Stimulated activated CD8-positive, alpha-beta memory T cell treated with anti-CD3 and anti-CD28 coated beads, Interleukin-4, amount 100 ng/mL, for 24 hours (primary cell): ENCODE measurements at places on chromosomes 1 and 21.
A peak's percentile ranks its signal among the peaks of the same experiment; 100 is the strongest.

DNA sequence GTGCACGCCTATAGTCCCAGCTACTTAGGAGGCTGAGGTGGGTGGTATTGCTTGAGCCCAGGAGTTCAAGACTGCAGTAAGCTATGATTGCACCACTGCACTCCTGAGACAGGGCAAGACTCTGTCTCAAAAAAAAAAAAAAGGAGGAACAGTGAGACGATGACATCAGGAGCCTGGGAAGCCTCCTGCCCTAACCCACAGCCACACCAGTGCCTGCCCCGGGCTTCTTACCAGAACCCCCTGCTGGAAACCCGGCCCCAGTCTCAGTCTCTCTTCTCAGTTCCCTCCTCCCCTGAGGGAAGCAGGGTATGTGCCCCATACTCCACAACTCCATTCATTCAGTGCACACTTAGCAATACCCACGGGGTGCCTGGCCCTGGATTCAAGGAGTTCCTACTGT lies 9.1 kb downstream of the COL8A2 start:
- DNase-seq = no peak

- no peak for DNase-seq
Measured at GRCh38 chr1:59055908-59056719, 240.8 kb upstream of the FGGY start.

DNA sequence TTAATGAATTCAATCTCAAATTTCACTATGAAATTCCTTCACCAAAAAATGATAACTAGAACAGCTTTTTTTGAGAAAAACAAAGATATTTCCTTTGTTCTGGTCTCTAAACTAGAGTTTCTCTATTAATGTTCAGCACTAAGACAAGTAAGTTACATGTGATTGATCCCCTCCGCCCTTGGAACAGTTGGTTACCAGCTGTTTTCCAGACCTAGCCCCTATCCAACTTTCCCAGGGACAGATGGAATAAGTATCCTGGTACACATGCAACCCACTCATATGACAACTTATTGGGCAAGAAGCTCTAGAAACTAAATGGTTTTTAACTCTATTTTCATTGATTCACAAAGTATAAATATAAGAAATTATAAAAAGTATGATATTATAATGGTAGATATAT lies 140.4 kb downstream of the COP1 start:
- DNase-seq = no peak

DNA sequence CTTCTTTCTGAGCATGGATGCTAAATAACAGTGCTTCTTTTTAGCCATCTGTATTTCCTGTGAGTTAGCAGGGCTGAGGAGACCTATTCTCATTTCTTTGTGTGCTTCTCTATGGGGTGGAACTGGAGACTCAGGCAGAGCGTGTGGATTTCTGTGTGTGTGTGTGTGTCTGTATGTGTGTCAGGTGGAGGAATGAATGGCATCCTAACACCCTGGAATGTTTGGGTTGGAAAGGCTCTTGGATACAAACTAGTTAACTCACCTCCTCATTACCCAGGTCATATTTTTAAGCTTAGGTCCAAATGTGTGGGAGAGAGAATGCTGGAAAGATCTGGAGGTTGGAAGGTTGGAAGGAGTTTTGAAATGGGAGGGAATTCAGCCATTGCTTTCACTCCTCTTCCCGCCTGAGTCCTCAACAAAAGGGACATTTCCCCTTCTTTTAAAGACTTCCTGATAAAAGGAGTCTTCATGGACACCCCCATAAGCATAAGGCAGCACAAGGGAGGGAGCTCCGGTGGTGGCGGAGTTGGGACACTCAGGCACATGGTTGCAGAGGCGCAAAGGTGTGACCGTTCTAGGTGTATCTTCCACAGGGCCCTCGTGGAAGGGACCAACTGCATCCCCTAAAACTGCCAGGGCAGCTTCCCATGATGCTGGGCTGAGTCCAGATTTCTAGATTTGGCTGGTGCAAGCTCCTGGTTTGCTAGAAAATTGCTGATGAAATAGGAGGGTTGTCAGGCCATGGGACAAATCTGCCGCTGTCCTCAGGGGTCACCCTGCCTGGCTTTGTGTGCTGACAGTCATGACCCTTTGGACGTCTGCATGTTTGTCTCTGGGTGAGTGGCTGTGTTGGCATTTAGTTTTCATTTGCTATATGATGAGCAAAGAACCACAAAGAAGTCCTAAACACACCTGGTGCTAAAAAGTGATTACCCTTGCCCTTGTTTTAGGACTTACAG lies 37.6 kb downstream of the MTARC1 start:
- DNase-seq = no peak

GRCh38 chr1:63799307-63799706 lies 25.5 kb downstream of the ROR1 start:
- no peak for DNase-seq

- DNase-seq = no peak
Measured at GRCh38 chr1:113375878-113376277, 14.4 kb upstream of the MAGI3 start.

DNA sequence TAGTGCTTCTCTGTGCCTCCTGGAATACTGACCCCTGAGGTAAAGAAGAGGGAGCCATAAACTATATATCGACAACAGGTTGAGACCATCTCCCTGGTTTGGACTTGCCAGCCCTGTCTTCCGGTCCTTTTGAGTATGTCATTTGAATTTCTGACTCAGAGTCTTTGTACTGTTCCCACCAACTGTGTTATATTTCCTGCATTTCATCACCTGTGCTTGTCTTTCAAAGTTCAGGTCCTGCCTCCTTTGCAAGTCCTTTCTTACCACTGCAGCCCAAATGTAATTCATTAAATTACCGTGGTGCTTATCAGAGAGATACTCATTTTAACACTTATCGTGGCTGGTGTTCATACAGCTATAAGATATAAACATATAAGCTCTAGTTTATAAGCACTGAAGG lies 10.7 kb downstream of the AK5 start:
- no peak for DNase-seq

- DNase-seq = no peak
Measured at GRCh38 chr21:16007943-16008342, 278.2 kb downstream of the USP25 start.

- DNase-seq = no peak
Measured at GRCh38 chr21:41598561-41599431, 90.8 kb upstream of the TMPRSS2 start.

GRCh38 chr1:160410406-160411005 lies 10.1 kb downstream of the VANGL2 start:
- DNase-seq = no peak

GRCh38 chr1:85484716-85485115 lies 19.8 kb upstream of the DDAH1 start:
- DNase-seq = no peak

- no peak for DNase-seq
Measured at GRCh38 chr1:15214527-15214926, 32.5 kb upstream of the FHAD1 start.

DNA sequence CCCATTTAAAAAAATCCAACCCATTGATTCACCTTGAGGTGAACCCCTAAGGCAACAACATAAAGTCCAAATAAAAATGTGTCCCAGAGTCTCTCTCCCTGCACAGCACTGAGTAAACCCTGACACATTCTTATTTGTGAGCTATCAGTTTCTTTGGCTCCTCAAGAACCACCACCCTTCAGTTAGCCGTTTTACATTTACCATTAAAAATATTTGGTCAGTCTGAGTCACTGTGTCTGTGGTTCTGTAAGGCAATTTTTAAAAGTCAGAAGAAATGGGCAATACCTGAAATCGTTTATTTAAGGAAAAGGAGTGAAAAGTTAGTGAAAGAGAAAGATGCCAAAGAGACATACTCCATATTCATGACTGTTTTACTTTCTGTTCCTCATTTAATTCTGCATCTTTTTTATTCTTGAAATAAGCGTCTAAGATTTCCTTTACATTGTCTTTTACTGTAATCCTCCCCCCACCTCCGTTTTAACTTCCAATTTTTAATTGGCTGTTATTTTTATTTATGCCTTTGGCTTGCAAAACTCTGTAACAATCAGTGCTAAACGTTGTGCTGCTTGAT lies 91.7 kb upstream of the IVNS1ABP start:
- DNase-seq = no peak

GRCh38 chr21:43816611-43817071 lies 27.3 kb downstream of the RRP1 start:
- no peak for DNase-seq

DNA sequence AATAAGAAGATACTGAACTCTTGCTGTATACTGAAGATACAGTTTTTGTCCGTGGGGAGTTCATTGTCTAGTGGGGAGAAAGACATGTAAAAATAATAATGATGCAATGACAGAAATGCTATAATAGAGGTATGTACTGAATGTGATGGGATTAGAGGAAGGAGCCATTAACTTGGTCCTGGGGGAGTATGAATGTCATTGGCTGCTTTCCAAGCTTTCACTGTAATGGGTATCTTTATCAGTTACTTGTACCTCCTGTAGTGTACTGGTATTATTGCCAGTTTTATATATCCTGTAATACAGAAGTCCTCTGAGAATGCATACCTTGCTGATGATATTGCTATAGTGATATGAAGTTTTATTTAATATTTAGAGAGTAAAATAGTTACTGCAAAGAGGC lies 7.4 kb downstream of the BTBD8 start:
- no peak for DNase-seq

GRCh38 chr1:34929497-34929852 lies at the start of gene DLGAP3:
Gene DLGAP3 (minus strand): TSS chr1:34929650. CDS start chr1:34905383, 24,267 bp downstream.
- no peak for DNase-seq

DNA sequence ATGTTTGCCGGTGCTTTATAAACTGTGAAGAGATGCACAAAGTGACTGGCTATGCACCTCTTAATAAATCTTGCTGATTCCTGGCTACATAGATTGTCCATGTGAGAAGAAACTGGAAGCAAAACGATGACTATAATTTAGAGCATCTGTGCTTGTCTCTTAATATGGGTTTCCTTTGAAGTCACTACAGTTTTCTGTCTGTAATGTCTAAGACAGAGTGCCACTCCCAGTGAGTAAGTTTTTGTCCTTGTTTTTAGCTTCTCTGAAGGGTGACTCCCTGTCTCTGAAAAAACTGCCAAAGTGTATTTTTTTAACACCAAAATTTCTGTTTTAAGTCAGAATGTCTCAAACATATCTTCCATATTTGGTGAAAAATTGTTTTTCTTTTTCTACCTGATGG lies 175.1 kb downstream of the FASLG start:
- DNase-seq = no peak

- no peak for DNase-seq
Measured at GRCh38 chr1:156268336-156268735, 14.3 kb downstream of the SMG5 start.

- no peak for DNase-seq
Measured at GRCh38 chr1:55877437-55878232, 662.5 kb upstream of the USP24 start.

DNA sequence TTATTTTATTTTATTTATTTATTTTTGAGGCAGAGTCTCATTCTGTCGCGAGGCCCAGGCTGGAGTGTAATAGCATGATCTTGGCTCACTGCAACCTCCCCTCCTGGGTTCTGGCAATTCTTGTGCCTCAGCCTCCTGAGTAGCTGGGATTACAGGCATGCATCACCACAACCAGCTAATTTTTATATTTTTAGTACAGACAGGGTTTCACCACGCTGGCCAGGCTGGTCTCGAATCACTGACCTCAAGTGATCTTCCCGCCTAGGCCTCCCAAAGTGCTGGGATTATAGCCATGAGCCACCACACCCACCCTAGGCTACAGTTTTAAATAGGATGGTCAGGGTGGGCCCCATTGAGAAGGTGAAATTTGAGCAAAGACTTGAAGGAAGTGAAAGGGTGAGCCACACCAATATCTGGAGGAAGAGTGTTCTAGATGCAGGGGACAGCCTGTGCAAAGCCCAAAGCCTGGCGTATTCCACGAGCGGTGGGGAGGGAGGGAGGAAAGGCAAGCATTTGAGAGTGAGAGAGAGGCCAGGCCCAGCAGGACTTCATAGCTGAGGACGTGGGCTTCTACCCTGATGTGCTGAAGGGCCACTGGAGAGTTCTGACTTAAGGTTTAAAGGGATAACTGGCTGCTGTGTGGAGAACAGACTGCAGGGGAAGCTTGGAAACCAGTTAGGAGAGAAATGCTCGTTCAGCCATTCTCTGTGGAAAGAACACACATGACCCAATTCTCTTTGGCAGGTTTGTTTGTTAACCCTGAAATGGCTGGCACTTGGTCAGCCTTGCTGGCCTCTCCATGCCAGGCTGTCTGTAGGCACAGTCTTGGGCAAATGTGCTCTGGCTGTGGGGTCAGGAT lies 62.6 kb upstream of the FAM20B start:
- no peak for DNase-seq

GRCh38 chr21:33053951-33054350 lies 16.0 kb upstream of the OLIG1 start:
- DNase-seq = no peak

DNA sequence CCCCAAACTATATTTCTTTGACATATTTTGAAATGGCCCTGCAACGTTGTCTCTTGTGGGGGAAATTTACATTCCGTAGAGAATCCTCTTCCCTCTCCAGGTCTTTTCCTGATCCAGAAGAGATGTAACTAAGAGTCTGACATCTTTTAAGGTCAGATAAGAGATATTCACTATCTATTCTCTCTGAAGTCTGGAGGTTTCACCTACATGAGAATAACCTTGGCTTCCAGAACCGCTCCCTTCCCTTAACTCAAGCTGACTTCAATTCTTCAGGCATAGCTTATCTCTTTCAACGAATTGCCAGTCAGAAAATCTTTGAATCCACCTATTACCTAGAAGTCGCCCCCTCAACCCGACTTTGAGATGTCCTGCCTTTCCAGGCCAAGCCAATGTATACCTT lies 9.9 kb downstream of the FCRLB start:
- no peak for DNase-seq

- DNase-seq = no peak
Measured at GRCh38 chr1:153341431-153341934, 7.2 kb downstream of the PGLYRP4 start.

DNA sequence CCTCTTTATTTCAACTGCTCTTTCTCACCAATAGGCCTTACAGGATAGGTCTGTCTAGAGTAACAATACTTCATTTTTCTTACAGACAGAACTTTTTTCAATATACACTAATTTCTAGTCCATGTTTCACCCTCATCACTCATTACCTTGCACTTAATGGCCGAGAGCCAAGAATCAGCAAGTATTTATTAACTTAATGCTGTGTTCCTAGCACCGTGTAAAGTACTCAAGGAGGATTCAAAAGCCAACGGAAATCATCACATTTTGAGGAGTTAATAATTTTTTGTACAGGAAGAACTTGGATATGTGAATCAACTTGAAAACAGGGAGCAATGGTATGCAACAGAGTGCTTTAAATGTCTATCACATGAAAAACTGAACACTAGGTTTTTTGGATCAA lies 102.0 kb downstream of the PTPN14 start:
- DNase-seq = no peak

DNA sequence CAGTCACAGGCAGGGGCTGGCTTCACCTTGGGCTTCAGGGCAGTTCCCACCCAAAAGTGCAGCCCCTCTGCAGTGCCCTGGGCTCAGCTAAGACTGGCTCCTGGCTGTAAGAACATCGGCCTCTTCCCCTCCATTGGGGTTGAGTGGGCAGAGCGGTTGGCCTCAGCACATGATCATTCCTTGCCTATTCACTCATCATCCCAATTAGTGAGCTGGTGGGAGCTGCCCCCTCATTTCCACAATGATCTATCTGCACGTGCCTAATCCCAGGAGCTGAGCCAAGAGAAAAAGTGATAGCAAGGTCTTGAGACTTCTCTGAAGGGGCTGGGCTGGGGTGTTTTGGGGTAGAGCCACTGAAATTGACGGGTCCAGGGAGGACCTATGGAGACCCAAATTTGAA lies 133.6 kb downstream of the SYF2 start:
- DNase-seq = no peak

- peak; percentile 23 for DNase-seq
Measured at GRCh38 chr1:222618001-222618879, at the start of gene MIA3. Gene MIA3 (plus strand): TSS chr1:222618097. CDS start chr1:222618111, 14 bp downstream.
